ENCODE measurements at places on chromosomes 4 and X.

DNA sequence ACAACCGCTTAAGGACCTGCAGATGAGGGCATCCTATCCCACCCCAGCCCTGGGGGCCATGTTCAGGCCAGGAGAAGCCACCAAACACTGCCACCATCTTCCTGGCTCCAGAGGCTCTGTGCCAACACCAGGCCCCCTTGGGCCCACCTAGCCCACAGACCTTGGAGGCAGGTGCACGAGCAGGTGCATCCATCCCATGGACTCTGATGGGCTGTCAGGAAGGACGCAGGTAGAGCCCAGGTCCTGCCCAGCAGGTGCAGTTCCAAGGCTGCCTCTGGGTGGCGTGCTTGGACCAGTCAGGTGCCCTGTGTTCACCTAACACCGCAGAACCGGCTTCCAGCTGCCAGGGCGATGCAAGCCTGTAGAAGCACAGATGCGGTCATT, 22.8 kb upstream of the PDE6B start:
- DNase-seq = peak; percentile 87

- no peak for DNase-seq
Observed at GRCh38 chrX:15177316-15177715, 92.6 kb downstream of the ASB9 start.

DNA sequence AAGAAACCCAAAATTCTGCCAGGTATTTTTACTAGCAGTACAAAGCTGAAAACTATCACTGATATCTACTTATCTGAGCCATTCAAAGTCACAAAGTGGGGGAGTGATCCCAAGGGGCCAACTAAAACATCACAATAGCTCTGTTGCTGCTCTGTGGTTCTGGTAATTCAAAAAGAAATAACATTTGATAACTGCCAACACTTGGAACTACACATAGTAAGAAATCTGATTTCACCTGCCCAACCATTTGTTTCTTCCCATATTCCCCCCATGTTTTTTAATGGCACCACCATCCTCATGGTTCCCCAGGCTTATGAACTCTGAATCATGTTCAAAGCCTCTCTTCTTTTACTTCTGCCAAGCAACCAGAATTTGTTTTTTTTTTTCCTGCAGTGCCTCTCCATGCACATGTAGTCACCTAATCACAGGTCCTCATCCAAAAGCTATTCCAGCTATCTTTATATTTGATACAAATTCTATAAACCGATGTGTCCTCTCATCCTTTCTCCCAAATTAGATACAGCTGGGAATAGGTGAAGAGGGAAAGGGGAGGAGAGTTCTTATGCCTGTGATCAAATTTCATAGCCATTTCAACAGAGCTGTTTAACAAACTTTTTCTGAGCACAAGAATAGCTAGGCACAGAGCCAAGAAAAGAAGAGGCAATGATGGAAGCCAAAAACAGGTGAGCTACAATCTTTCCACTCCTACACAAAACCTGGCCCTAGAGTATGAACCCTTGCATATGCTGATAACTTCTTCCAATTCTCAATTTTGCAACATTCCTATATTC, 7.7 kb downstream of the AMMECR1 start:
- no peak for DNase-seq

- DNase-seq = no peak
Observed at GRCh38 chrX:128020701-128021100, 31.5 kb downstream of the ACTRT1 start.

DNA sequence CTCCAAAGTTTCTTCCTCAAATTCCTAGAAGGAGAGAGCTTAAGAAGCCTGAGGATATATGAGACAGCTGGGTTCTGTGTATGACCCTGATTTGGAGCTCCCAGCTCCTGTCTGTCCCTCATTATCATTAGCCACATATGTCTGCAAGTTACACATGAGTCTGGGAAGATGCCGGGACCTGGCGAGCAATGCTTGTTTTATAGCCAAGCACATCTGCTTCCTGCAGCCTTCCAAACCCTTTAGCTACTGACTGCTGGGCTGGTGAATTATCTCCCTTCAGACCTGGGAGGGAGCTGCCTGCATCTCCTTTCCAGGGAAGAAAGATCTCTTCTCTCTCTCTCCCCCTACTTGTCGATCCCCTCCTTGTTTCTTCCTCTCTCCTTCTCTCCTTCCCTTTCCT, 556.7 kb upstream of the BOD1L1 start:
- peak; percentile 67 for DNase-seq

- no peak for DNase-seq
Observed at GRCh38 chr4:121253961-121254360, 89.8 kb upstream of the TNIP3 start.

DNA sequence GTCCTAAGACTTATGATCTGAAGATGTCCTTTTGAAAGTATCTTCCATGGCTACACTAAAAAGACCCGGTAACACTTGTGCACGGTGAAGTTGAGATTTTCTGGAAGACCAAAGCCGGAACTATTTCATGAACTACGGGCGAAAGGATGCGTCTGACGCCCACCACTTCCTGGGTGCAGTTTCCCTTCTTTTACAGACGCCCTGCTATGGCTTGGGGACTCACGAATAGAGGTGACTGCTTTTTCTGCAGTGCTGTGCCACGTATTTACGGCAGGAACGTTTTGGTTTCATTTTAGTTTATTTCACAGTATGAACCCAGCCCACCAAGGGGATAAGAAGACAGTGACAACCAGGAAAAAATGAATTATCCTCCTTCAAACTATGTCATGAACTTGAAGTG, 180.4 kb downstream of the AFAP1 start:
- DNase-seq = no peak

- no peak for DNase-seq
Observed at GRCh38 chr4:143023239-143023918, 161.3 kb upstream of the USP38 start.

DNA sequence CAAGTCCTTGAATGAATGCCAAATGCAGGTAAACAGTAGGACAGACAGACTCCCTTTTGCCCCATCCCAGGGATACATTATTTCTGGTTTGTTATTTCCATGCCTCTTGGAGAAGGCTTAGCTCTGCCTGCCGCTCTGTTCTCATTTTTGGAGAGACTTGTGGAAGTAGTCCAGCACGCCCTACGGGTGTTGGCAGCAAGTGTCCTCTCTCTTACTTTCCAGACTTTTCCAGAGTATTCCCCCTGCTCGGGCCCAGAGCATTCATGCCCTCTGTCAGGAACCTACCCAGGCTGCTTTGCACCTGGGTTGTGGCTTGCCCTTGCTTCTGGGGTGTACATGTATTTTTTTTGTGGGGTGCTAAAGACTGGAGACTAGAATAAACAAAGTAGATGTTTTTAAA, 15.3 kb downstream of the SLC34A2 start:
- DNase-seq = no peak

GRCh38 chr4:45155081-45155777, 428.9 kb upstream of the GNPDA2 start:
- DNase-seq = no peak

DNA sequence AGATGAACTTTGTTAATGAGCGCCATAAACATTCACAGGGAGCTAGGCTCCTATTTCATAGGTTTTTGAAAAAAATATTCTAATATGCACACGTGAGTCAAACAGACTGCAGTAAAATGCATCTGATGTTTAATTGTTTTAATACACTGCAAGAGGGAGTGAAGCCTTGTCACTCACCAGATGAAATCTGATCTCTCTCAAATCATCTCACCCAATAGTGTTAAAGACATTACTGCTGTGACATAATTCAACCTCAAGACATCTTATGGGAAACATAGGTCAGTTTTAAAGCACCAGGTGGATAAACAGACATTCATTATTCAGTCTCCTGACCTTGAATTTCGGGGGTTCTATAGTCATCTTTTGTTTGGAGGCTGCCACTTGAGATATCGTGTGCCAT, 148.3 kb downstream of the MAML3 start:
- DNase-seq = no peak

DNA sequence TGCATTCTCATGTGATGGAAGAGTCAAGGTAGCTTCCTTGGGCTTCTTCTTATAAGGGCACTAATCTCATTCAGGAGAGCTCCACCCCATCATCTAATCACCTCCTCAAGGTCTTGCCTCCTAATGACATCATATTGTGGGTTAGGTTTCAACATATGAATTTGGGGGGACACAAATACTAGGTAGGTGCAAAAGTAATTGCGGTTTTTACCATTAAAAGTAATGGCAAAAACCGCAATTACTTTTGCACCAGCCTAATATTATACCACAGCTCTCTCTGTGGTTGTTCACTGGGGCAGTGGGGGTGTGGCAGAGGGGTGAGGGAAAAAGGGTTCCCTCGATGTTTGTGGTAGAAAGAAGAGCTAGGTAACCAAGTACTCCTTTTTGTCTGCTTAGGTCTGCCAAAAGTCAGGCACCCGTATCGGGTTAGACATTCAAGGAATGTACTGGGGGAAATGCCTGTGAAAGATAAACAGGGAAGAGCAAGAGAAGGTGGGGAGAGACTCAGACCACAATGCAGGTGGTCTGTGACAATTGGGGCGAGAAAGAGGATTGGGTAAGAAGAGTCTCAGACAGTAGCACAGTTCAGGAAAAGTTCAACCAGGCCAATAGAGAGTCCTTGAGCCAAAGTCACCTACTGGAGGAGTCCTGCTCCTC, 78.9 kb upstream of the MTM1 start:
- no peak for DNase-seq

DNA sequence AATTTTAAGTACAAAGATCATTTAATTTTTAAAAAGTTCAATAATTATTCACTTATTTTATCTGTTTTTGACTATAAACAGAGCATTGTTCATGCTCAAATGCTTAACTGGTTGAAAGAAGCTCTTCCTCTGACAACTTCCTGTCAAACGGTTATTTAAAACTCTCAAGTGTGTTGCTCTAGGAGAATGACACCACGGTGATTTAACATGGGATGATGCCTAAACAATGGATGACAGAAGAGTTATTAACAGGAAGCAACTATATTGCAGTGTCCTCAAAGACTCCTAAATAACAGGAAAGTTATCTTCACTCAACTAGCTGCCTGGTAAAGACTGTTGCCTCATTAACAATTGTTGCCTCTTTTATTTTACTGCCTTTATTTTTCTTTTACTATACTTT, 509.6 kb downstream of the PACRGL start:
- no peak for DNase-seq

DNA sequence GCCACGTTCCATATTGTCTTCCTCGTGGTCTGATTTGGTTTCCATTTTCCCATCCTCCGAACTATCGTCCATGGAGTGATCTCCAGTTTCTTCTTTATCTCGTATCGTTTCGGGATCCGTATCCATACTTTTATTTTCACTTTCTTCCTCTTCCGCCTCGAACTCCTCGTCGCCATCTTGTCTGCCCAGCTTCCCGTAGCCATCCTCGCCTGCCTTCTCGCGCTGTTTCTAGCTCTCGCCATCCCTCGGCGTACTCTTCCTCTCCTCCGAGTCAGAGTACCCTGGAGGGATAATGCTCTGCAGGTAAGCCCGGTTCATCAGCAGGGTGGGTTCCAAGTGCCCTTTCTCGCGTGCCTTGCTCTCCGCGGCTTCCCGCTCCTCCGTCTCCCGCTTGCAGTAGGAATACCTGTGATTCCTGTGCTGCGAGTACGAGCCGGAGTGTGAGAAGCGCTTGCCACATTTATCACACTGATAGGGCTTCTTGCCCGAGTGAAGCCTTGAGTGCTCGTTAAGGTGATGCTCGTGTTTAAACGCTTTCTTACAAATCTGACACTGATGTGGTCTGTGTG, 134.5 kb upstream of the TAPT1 start:
- DNase-seq = no peak

DNA sequence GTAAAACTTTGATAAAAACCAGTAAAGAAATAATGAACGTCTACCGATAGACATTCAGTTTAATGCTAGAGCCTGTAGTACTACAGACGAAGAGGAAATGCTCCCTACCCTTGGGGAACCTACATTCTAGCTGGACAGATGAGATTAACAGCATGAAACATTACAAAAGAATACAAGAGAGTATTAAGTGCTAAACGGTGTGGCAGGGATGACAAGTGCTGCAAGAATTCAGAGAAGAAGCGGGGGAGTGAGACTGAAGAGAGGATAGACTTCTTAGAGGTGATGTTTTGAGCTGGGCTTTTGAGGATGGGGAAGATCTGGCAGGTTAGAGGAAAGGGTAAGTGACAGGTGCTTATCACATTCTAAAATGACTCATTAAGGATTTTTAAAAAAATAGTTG, 52.6 kb upstream of the ESX1 start:
- no peak for DNase-seq

DNA sequence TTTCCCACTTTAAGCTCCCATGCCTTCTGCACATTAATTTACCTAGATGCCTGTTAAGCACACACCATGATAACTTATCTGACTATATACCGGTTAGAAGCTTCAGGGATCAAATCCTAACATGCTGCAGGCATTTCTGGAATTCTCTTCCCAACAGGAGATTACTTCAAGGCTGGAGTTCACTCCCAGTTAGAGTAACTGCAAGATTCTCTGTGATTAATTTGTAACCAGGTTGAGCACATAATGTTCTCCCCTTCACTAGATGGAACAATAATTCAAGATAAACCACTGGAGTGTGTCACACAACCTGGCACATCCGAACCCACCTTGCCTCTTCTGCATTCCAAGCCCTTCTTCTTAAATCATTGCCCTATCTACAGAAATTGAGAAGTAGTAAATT, 11.8 kb upstream of the UGT2A3 start:
- peak; percentile 3 for DNase-seq

GRCh38 chr4:133147921-133148689, 989 bp upstream of the PCDH10 start:
- DNase-seq = peak; percentile 69

DNA sequence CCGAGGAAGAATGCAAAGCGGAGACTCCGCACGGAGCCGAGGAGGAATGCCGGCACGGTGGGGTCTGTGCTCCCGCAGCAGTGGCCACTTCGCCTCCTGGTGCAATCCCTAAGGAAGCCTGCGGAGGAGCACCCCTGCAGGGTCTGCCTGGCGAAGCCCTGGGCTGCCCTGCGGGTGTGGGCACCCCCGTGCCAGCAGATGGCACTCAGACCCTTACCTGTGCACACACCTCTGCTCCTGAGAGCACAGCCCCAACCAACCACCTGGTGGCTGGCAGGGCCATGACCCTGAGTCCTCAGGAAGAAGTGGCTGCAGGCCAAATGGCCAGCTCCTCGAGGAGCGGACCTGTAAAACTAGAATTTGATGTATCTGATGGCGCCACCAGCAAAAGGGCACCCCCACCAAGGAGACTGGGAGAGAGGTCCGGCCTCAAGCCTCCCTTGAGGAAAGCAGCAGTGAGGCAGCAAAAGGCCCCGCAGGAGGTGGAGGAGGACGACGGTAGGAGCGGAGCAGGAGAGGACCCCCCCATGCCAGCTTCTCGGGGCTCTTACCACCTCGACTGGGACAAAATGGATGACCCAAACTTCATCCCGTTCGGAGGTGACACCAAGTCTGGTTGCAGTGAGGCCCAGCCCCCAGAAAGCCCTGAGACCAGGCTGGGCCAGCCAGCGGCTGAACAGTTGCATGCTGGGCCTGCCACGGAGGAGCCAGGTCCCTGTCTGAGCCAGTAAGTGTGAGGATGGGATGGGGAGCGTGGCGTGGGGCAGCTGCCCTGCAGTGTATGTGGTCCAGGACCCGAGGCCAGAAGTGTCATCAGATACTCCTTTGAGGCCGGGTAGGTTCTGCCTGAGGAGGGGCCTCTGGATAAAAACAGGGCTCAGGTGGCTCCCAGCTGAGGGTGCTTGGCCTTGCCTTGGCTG, 7.0 kb downstream of the TACC3 start:
- DNase-seq = peak; percentile 59

- no peak for DNase-seq
Observed at GRCh38 chr4:7214359-7214758, 22.0 kb downstream of the SORCS2 start.

- DNase-seq = no peak
Observed at GRCh38 chr4:101651778-101652177, 138.8 kb upstream of the BANK1 start.

GRCh38 chr4:165813606-165814005, 59.4 kb upstream of the TLL1 start:
- DNase-seq = no peak

- no peak for DNase-seq
Observed at GRCh38 chrX:71105628-71106027, 912 bp downstream of the CXorf65 start.
